Putamen (tissue), 1 donor: ENCODE measurements at places on chromosomes 11 and 22.

- no peak for DNase-seq
Observed at GRCh38 chr22:30459181-30460052, 12.4 kb downstream of the SEC14L3 start.

DNA sequence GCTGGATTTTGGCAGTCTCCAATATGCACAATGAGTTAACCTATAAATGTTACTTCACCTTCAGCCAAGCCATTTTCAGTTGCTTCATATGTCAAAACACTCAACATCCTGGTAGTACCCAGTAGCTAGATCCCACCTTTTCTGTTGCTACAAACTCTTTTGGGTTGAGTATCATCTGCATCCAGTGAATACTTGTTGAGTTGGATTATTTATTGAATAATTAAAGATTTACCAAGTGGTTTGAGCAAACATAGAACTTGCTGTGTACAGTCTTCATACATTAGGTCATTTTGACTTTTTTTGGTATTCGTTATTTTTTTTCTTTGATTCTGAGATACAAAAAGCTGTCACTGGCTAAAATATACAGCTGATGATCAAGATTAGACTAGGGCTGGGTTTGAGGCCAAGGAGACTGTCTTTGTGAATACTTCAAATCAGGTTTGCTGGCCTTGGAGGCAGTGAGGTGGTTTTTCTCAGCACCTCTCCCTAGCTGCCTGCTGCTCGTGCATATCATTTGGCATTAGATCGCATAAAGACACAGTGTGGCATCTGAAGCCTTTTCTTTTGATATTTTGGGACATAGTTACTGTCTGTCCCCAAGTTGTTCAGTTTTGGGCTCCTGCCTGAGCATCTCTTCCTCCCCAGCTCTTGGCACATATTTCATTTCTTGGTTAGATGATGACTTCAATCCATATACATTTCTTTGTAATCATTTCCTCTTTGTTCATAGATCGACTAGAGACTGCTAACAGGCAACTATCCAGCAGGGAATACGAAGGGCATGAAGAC, 62.8 kb downstream of the AMOTL1 start:
- DNase-seq = no peak

GRCh38 chr11:113160808-113161124, 153.6 kb upstream of the TTC12 start:
- no peak for DNase-seq

GRCh38 chr22:37044634-37045625, 6.6 kb upstream of the KCTD17 start:
- DNase-seq = peak; percentile 68

- peak; percentile 47 for DNase-seq
Observed at GRCh38 chr11:80593648-80594374, 1153.0 kb upstream of the TENM4 start.

- no peak for DNase-seq
Observed at GRCh38 chr11:96357794-96358193, 14.8 kb upstream of the MAML2 start.

- DNase-seq = no peak
Observed at GRCh38 chr22:26068571-26068970, 100.7 kb upstream of the SEZ6L start.

- no peak for DNase-seq
Observed at GRCh38 chr22:17098379-17098819, 13.6 kb downstream of the IL17RA start.

DNA sequence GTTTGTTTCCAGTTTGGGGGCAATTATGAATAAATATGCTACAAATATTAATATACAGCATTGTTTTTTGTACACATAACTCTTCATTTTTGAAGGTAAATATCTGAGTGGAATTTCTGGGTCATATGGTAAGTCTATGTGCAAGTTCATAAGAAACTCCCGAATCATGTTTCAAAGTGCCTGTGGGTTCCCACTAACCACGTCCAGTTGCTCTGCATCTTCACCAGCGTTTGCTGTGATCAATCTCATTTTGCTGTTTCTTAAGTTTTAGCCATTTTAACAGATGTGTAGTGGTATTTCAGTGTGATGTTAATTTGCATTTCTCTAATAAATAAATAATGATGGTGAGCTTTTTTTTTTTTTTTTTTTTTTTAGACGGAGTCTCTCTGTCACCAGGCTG, 14.2 kb upstream of the CSRP3 start:
- no peak for DNase-seq

- DNase-seq = no peak
Observed at GRCh38 chr11:69193151-69193550, 37.4 kb downstream of the SMIM38 start.

DNA sequence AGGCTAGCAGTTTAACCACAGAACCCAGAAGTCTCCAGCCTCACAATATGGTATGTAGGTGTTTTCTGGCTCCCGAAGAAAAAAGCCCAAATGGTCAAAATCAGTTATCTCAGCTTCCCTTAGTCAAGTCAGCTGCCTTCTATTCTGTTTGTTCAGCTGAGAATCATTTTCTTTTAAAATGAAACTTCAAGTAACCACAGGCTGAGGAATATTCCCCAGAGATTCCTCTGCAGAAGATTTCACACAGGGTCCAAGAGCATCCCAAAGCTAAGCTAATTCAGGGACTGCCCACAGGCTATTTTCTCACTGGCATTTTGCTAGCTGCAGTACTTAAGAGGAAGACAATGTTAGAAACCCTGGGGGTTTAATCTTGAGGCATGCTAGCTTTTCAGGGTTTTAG, 977.0 kb upstream of the CHORDC1 start:
- DNase-seq = no peak

DNA sequence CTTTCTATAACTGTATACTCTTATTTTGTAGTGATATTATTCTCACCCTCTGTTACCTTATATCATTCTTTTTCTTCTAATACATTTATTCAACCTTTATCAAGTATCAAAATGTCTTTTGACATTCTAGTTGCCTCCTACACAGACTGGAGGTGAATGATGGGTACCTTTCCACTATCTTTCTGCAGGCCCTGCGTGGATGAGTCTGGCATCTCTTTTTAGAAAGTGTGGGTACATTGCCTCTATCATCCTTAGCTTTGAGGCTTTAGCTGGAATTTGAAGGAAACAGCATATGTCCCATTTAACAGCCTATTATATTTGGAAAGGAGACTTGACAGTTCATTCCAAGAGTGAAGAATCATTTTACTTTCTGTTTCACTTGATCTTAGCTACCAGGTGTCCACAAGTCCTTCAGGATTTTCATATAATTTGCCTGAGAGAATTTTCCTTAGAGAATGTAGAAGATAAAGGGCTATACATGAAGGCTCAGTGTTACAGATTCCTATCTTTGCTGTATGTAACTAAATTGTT, 192.0 kb downstream of the CWF19L2 start:
- peak; percentile 77 for DNase-seq

DNA sequence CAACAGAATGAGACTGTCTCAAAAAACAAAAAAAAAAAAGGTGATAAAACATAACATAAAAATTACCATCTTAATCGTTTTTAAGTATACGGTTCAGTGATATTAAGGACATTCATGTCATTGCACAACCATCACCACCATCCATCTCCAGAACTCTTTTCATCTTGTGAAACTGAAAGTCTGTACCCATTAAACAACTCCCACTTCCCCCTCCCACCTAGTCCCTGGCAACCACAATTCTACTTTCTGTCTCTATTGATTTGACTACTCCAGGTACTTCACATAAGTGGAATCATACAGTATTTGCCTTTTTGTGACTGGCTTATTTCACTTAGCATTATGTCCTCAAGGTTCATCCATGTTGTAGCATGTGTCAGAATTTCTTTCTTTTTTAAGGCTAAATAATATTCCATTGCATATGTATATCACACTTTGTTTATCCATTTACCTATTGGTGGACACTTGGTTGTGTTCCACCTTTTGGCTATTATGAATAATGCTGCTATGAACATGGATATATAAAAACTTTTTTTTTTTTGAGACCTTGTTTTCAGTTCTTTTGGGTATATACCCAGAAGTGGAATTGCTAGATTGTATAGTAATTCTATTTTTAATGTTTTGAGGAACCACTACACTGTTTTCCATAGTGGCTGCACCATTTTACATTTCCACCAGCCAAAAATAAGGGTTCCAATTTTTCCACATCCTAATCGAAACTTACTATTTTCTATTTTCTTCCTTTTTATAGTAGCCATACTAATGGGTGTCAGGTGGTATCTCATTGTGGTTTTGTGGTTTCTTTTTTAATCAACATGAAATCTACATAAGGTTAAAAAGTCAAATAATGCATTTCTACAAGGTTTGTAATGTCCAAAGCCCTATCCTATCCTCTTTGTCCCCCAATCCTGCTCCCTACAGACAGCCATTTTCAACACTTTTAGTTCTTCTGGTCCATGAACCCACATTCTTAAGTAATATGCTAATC, 23.4 kb upstream of the PIK3C2A start:
- DNase-seq = no peak

DNA sequence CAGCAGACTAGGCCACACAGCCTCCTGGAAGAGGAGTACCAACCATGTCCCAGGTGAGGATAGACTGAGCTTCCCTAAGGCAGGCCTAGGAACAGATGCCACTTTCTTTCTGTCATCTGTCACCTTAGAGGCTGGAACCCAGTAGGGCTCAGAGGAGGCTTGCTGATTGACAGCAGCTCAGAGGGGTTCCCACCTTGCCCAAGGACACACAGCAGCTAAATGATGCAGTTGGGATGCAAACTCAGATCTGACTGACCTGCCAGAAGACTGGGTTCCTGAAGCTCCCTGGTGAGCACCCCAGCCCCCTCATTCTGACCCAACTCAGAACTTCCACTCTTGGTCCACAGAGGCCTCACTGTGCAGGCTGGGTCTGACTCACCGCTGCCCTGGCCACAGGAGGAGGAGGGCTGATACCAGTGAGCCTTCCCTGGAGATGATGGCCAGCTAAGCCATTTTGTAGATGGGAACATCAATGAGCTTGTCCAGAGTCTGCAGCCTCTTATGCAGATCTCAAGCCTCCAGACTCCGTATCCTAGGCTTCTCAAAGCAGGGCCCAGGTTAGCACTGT, 14.0 kb downstream of the CAPN5 start:
- DNase-seq = no peak
